ENCODE measurements at places on chromosomes 2 and 18. TPM values are rescaled to one million over a fixed set of nuclear protein-coding genes. Genes with fewer than 3 reads are reported as not detected.

Gene KCNJ13
- not detected for total RNA-seq

DNA sequence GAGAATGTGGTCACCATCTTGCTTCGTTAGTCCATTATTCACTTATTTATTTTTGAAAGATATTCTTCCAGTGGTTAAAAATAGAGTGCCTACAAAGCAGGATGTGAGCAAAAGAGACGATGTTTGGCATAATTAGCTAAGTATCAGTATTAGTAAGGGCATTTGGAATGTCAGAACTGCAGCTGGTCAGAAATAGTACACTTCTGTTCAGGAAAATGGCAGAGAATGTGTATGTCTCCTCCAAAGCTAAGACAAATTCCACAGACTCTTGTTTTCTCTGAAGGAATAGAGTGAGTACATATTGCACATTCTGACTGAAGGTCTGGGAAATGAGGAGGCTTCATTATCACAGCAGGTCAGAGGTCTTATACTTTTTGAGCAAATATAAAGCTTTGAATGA is 209.0 kb downstream of the L3MBTL4 start:
- DNase-seq, result no peak

- no peak for DNase-seq
Measured at GRCh38 chr2:163044114-163044513, 205.5 kb upstream of the KCNH7 start.

DNA sequence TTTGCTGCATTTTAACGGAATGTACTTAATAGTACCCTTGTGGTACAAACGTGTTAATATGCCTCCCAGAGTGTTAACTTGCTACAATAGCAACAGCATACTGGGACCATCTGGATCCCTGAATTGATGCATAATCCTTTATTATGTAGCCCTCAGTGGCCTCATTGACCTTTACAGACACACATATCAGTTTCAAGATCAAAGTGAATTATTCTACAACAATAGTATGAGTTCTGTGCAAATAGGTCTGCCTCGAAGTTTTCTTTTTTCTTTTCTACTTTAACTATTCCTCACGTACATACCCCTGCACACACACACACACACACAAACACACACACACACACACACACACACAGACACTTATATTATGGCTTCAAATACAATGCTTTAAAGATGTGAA is 1622.1 kb downstream of the LRP1B start:
- no peak for DNase-seq

- DNase-seq, result no peak
Measured at GRCh38 chr2:189254268-189254883, 74.8 kb upstream of the COL5A2 start.

DNA sequence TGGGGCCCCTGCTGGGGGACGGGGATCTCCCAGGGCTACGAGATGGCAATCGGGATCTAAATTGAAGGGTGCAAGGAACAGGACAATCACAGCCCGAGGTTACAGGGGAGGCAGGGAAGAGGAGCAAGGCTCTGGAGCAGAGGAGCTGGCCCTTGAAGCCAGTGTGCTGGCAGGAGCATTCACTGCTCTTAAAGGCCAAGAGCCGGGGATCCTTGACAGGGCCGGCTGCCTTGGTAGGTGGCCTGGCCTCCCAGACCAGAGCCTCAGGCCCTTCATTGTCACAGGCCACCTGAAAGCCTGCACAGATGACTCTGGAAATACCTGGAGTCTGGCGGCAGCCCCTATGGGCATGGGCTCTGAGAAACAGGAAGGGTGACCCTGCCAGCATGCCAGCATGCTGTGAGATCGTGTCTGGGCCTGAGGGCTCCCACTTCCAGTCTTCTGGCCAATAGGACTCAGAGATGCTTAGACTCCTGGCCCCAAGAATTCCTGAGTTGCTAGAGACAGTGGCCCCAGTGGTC is 38.7 kb downstream of the PDIA6 start:
- DNase-seq, result no peak

- no peak for DNase-seq
Measured at GRCh38 chr18:34840256-34840826, 130.2 kb downstream of the DTNA start.
